Right lobe of liver (tissue), 6 donors: ENCODE measurements at places on chromosomes 3 and 15. TPM values are rescaled to one million over a fixed set of nuclear protein-coding genes. Genes with fewer than 3 reads are reported as not detected.

GRCh38 chr3:48034000-48034516 lies 17.8 kb upstream of the MAP4 start:
- H3K4me1 ChIP-seq: peaks cover 3% of the 10 kb centered on the region
- H3K4me3 ChIP-seq: no peak overlapping the region
- no peaks in the 10 kb centered on the region for H3K36me3 ChIP-seq
- H3K27ac ChIP-seq: peak overlapping the region; percentile 17
- no peaks in the 10 kb centered on the region for H3K27me3 ChIP-seq

- no peak for DNase-seq
- no peaks in the 10 kb centered on the region for H3K36me3 ChIP-seq
- H3K27ac ChIP-seq: peak overlapping the region; percentile 99
- H3K4me3 ChIP-seq: peak overlapping the region; percentile 96
- H3K4me1 ChIP-seq: peaks cover 15% of the 10 kb centered on the region
- no peaks in the 10 kb centered on the region for H3K27me3 ChIP-seq
Measured at GRCh38 chr3:67653425-67654098, 850 bp downstream of the SUCLG2 start.

GRCh38 chr3:170905862-170906261 lies 2.6 kb downstream of the EIF5A2 start:
- H3K4me3 ChIP-seq: no peak overlapping the region
- H3K27ac ChIP-seq: no peak overlapping the region
- H3K27me3 ChIP-seq: no peaks in the 10 kb centered on the region

Gene TICRR
- 0.55 TPM for total RNA-seq

DNA sequence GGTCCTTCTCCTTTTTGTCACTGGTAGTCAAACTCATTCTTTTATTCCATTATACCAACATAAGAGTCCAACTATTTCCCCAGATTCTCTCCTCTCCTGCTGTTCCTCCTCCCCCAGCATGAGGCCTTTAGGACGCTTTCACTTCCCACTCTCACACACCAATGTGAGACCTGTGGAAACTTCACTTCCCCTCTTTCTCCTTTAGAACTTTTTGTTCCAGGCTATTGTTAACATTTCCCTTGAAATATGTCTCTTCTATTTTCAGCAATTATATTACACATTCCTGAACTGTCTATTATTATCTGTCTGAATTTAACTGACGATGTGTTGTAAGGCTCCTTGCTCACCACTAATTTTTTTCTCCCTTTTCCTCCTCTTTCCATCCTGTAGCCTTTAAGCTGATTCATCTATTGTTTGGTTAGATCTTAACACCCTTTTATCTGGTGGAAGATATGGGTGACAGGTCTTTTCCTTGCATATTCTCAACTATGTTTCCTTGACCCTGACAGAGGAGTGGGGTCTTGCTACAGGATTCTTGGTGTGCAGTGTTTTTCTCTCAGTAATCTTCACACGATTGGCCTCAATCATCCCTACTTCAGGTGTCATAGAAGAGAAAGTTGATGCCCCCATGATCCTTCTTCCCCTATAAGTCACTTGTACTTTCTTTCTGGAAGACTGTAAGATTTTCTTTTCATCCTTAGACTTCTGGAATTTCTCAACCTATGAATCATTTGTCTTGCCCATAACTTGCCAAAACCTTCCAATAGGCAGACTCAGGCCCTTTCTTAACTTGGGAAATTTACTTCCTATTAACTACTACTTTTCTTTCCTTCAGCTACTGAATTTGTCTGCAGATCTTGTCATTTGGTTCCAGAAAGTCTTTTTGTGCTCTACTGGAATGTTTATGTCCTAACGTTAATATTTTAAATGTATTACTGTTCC lies 5.9 kb downstream of the CYP19A1 start:
- H3K27me3 ChIP-seq: no peaks in the 10 kb centered on the region
- no peak for DNase-seq
- no peak overlapping the region for H3K4me3 ChIP-seq
- H3K4me1 ChIP-seq: no peaks in the 10 kb centered on the region

- DNase-seq: no peak
- H3K27ac ChIP-seq: no peak overlapping the region
- peaks cover 93% of the 10 kb centered on the region for H3K4me1 ChIP-seq
- H3K4me3 ChIP-seq: no peak overlapping the region
- no peaks in the 10 kb centered on the region for H3K27me3 ChIP-seq
Measured at GRCh38 chr3:150743508-150743907, 19.5 kb downstream of the SIAH2 start.

Gene MDFIC2
- not detected for total RNA-seq

Gene GOLGA8T
- not detected for total RNA-seq

Gene TMCO5A
- total RNA-seq: not detected

DNA sequence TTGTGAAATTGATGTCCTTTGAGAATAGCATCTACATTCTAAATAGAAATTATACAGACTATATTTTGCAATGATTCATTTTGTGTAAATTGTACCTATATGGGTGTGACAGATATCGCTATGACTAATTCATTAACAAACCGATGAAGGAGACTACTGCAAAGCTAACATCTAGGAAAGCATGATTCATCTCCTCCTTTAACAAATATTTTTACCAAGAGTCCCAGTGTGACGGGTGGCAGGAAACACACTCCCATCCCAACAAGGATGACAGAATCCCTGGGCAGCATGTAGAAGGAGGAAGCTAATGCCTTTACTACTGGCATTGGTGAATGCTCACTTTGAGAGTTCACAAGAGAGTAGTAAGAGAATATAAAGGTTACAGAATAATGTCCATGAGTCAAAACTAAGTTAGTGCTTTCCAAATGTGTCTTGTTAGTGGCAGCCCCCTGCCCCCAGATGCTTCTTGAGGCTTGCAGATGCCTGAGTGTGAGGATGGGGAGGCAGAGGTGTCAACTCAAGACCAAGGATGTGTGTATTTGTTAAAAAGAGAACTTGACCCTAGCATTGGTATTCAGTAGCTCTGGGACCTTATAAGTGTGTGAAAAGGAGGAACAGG lies 180.6 kb downstream of the FMN1 start:
- no peak overlapping the region for H3K27ac ChIP-seq
- H3K36me3 ChIP-seq: no peaks in the 10 kb centered on the region
- H3K4me1 ChIP-seq: no peaks in the 10 kb centered on the region

Gene SIDT1
- total RNA-seq: 0.26 TPM

Gene GP9
- total RNA-seq: not detected

Gene CCR9
- 0.07 TPM for total RNA-seq

DNA sequence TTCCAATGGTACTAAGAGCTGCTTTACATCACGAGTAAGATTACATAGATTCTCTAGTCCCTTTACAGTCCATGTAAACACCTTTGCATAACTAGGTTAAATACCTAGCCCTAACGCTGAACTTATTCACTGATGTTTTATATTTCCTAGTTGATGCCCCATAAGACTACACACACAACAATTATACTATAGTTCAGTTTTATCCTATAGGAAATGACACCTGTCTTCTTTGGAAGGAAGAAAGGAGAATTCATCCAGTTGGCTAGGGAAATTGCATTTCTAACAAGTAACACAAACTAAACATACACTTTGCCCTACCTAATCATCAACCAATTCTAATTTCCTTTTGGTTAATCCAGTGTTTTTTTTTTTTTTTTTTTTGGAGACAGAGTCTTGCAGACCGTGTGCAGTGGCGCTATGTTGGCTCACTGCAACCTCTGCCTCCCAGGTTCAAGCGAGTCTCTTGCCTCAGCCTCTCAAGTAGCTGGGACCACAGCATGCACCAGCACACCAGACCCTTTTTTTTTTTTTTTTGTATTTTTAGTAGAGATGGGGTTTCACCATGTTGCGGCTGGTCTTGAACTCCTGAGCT lies 13.9 kb downstream of the PDE12 start:
- no peak for DNase-seq
- no peak overlapping the region for H3K27ac ChIP-seq
- peaks cover 6% of the 10 kb centered on the region for H3K36me3 ChIP-seq
- peaks cover 5% of the 10 kb centered on the region for H3K4me1 ChIP-seq

- no peak overlapping the region for H3K27ac ChIP-seq
- no peaks in the 10 kb centered on the region for H3K36me3 ChIP-seq
- H3K4me1 ChIP-seq: no peaks in the 10 kb centered on the region
- no peaks in the 10 kb centered on the region for H3K27me3 ChIP-seq
- DNase-seq: no peak
Measured at GRCh38 chr15:85063088-85063487, 81.4 kb downstream of the PDE8A start.

DNA sequence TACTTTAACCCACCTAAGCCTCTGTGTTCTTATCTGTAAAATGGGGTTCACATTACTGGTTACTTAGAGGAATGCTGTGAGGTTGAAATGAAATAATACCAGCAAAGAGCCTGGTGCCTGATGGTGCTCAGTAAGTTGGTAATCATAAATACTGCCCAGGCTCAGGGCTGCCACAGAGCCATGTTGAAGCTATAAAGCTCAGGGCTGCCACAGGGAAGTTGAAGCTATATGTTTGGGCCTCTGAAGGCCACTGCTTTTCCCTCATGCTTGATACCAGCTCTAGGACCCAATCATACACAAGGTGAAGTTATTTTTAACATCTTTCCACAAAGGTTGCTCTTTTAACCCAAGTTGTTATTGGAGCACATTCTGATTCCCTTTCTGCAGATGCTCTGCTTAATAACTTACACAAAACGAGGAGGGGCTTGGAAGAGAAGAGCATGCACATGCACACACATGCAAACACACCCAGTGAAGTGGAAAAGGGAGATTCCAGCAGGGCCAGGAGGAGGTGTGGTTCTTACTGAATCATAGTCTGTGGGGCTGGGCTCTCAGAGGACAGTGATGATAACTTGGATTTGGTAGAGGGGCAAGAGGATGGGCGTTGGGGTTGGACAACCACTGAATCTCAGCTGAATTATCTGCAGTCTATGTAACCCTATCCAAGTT lies 17.4 kb downstream of the PARP14 start:
- no peaks in the 10 kb centered on the region for H3K27me3 ChIP-seq
- no peak for DNase-seq
- H3K4me3 ChIP-seq: no peak overlapping the region
- H3K36me3 ChIP-seq: peaks cover 15% of the 10 kb centered on the region
- H3K27ac ChIP-seq: no peak overlapping the region
- H3K4me1 ChIP-seq: no peaks in the 10 kb centered on the region
